ENCODE measurements at places on chromosomes 5 and 9. TPM values are rescaled to one million over a fixed set of nuclear protein-coding genes. Genes with fewer than 3 reads are reported as not detected.

HTR1A gene
- total RNA-seq: not detected

TMEFF1 gene
- 9.1 TPM for total RNA-seq

RLN1 gene
- not detected for total RNA-seq

DNA sequence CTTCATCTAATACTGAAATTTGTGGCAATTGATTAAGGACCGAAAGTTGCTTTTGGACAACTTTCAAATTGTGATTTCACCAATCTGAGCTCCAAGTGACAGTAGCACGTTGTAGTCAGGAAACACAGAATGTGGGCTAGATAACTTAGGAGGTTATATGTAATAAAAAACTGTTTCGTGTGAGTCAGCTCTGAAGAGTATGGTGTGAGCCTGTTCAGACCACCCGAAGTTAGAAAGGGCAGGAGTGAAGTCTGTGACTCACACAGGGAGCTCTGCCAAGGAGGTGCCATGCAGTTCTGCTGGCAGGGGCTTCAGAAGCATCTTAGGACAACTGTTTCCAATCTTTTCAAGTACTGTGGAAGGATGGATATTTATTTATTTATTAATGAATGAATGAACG, 16.4 kb upstream of the ZBTB34 start:
- H3K36me3 ChIP-seq: peaks cover 3% of the 10 kb centered on the region
- H3K27me3 ChIP-seq: peaks cover 2% of the 10 kb centered on the region
- peak overlapping the region; percentile 50 for H3K27ac ChIP-seq
- H3K4me3 ChIP-seq: no peak overlapping the region

- H3K27ac ChIP-seq: no peak overlapping the region
- DNase-seq: no peak
- H3K27me3 ChIP-seq: no peaks in the 10 kb centered on the region
Observed at GRCh38 chr9:123399803-123400378, 43.9 kb downstream of the CRB2 start.

GRCh38 chr9:93684806-93685543, 108.6 kb downstream of the PHF2 start:
- peaks cover 1% of the 10 kb centered on the region for H3K4me1 ChIP-seq
- H3K36me3 ChIP-seq: no peaks in the 10 kb centered on the region
- H3K4me3 ChIP-seq: no peak overlapping the region
- peak; percentile 78 for DNase-seq
